Stimulated activated CD8-positive, alpha-beta memory T cell treated with anti-CD3 and anti-CD28 coated beads, Interleukin-12 subunit alpha, Interleukin-12 subunit beta, amount 100 ng/mL, for 1 hour (primary cell): ENCODE measurements at places on chromosomes 12 and 14.

- no peak for DNase-seq
These were observed 171.7 kb downstream of the SLC5A8 start for GRCh38 chr12:101038289-101038871.

- DNase-seq = no peak
These were observed 24.6 kb upstream of the SCARB1 start for GRCh38 chr12:124888260-124888659.

DNA sequence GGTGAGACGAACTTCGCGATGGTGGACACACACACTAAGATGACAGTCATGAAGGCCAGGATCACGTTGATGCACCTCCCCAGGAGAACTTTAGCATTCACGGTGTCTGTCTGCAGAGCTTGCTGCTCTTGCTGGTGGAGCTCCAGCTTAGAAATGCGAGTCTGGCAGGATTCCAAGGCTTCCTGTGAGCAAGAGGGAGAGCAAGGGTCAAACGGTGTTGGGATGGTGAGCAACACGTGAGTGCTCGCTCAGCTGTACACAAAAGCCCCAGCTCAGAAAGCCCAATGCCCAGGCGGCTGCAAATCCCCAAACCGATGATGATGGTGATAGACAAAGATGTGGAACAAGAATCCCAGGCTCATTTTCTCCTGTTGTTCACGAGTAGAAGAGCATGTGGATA lies 78.8 kb downstream of the TMCC3 start:
- DNase-seq = no peak

- no peak for DNase-seq
These were observed 88.0 kb downstream of the KIF21A start for GRCh38 chr12:39354955-39355354.

DNA sequence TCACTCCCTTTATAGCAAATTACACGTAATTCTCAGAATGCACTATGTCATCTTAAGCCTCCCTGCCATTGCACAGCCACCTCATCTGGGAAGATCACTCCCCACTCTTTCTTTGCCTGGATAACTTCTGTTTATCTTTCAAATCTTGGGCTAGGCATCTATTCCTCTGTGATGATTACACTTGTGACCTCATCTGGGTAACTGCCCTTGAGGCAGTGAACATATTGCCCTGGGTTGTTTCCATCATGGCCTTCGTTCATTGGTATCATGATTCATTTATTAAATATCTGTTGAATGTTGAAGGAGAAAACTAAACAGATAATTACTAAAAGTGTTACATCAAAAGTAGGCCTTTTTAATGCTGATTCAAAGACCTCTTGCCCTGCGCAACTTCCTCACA lies 26.2 kb upstream of the PDE3A start:
- no peak for DNase-seq

DNA sequence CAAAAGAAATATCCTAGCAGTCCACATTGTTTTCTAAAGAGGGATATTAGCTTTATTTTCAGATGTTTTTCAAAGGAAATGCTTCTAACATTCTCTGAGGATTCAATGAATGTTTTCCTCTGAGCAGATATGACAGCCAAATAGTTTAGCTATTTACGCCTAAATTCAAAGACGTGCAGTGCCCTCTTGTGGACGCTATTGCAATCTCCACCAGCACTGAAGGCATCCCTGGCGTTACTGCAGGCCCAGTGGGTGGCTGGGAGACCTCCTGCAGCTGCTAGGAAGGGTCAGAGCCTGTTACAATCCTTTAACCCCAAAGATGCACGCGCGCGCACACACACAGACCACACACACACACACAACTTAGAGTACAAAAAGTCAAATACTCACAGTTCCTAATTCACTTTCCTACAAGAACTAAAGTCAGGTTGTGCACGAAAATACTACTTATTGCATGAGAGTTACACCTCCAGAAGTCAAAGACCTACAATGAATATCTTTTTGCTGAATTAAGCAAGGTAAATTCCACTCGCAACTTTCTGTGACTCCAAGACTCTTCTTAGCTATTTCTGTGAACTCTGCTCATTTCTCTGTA lies 589.3 kb upstream of the TMEM132C start:
- no peak for DNase-seq

GRCh38 chr14:23665302-23666016 lies 29.3 kb downstream of the DHRS2 start:
- DNase-seq = no peak

GRCh38 chr14:89067293-89067972 lies 243.0 kb downstream of the TTC8 start:
- no peak for DNase-seq

- DNase-seq = no peak
These were observed 1.5 kb upstream of the TSPAN8 start for GRCh38 chr12:71159264-71159663.

DNA sequence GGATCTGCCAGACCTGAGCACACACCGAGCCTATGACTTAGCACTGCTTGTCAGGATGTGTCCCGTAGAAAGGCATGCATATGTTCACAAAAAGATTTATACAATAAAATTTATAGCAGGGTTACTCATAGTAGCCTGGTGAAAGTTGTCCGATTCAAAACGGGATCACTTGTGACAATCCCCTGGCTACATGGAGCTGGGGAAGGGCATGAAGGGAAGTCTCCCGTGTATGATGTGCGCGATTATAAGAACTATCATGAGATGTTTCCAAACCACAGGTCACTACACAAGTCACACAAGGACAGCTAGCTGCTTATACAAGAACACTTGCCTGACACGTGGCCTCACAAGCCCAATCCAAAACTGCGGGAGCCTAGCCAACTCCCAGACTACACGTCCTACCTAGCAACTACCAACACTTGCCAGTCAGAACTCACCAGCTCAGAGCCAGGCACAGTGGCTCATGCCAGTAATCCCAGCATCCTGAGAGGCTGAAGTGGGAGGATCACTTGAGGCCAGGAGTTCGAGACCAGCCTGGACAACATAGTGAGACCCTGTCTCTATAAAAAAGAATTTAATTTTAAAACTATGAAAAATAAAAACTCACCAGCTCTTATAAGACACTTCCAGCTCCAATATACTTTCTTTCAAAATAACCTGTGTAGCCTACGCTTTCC lies 7.5 kb upstream of the CDCA4 start:
- no peak for DNase-seq

DNA sequence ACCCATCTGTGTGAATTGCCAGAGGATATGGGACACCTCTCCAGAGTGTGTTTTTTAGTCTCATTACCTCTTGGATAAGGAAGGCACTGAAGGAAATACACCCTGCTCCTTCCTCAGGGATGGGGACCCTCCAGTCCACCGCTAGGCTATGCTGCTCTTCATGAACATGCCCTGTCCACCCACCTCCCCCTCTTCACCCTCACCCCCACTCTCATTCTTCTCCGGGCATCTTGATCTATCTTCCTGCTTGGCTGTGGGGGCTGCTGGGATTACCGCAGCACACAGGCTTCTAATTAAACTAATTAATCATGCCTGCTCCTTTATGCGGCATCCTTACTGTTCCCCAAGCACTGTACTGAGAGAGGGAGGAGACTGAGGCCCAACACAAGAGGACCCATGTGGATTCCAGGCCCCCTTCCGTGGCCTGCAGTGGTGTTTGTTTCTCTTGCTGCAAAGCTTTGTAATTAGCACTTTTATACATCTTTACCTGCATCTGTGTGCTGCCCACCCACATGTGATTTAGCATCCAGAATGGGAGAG lies 7.6 kb upstream of the PDE1B start:
- DNase-seq = no peak

GRCh38 chr12:121255433-121255832 lies 41.1 kb downstream of the CAMKK2 start:
- no peak for DNase-seq

GRCh38 chr12:30016540-30017055 lies 232.9 kb upstream of the TMTC1 start:
- no peak for DNase-seq

GRCh38 chr14:22984959-22985658 lies 2.8 kb upstream of the AJUBA start:
- no peak for DNase-seq

- no peak for DNase-seq
These were observed 160.6 kb downstream of the ZFP36L1 start for GRCh38 chr14:68632054-68632895.

- DNase-seq = no peak
These were observed 48.4 kb downstream of the LTBP2 start for GRCh38 chr14:74563586-74564159.

DNA sequence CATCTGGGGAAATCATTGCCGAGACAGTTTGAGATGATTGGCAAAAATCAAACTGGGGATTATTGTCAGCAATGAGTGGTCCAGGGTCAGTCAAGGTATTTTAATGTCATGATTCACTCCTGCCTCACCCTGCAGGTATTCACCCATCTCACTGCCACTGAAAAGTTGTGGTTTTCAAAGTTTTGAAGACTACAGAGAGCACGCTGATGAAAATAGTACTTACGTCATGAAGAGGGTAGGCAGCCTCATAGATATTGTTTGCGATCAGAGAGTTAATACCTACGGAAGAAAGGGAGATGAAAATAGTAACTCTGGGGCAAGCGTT lies 138.0 kb downstream of the ANO2 start:
- no peak for DNase-seq

DNA sequence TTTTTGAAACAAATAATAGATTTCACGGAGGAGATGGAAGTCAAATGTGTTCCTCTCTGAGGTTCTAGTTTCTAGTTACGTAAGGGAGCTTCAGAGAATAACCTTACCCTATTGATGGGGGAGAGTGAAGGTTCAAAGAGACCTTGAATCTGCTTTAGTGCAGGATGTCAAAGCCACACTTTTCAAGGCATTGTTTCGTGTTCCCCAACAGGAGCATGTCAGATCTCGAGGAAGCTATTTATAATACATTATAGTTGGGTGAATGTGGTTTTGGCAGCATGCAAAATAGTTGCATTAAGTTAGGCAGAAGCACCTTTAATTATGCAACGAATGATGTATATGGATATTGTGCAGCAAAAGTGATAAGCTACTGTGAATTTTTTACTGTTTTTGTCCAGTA lies 614.9 kb downstream of the SLC16A7 start:
- no peak for DNase-seq

DNA sequence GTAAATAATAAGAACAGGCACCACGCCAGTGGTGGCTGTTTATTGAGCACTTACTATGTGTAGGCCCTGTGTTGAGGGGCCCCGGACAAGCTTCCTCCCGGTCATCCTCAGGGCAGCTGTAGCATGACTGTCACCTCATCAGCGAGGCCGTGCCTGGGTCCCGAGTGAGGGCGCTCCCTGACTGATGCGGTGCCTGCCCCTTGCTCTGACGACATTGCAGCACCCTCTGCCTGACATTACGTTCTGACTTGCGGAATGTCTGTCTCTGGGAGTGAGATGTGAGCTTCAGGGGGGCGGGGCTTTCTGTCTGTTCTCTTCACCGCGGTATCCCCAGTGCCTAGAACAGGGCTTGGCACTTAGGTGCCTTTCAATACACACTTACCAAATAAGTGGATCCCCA lies 167.6 kb downstream of the RBM19 start:
- no peak for DNase-seq

DNA sequence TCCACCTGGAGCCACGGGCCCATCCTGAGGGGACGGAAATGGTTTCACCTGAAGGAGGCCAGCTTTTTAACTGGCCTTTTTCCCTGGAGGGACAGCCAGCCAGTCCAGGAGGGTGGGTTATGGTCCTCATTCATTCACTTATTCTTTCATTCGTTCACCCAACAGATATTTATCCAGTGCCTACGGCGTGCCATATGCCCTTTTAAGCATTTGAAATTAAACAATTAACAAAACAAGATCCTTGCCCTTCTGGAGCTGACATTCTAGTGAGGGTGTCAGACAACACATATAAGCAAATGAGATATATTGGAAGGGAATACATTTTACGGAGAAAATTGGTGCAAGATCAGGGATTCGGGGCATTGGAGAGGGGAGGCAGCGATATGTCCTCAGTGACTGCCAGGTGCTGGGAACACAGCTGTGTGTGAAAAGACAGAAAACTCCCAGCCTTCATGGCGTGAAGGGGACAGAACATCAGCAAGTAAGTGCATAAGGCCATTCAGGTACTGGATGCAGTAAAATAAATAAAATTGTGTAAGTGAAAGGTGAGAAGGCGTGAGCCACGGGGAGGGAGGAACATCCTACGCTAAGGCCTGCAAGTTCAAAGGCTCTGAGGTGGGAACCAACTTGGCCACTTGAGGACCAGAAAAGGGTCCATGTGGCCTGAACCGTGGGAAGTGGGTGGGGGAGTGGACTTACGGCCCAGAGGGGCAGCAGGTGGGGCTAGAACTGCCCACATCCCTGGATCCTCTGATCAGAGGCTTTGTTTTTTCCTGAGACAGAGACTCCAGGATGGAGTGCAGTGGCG lies 684 bp upstream of the ABCB9 start:
- no peak for DNase-seq

GRCh38 chr12:89927226-89927698 lies 218.6 kb upstream of the ATP2B1 start:
- DNase-seq = no peak

DNA sequence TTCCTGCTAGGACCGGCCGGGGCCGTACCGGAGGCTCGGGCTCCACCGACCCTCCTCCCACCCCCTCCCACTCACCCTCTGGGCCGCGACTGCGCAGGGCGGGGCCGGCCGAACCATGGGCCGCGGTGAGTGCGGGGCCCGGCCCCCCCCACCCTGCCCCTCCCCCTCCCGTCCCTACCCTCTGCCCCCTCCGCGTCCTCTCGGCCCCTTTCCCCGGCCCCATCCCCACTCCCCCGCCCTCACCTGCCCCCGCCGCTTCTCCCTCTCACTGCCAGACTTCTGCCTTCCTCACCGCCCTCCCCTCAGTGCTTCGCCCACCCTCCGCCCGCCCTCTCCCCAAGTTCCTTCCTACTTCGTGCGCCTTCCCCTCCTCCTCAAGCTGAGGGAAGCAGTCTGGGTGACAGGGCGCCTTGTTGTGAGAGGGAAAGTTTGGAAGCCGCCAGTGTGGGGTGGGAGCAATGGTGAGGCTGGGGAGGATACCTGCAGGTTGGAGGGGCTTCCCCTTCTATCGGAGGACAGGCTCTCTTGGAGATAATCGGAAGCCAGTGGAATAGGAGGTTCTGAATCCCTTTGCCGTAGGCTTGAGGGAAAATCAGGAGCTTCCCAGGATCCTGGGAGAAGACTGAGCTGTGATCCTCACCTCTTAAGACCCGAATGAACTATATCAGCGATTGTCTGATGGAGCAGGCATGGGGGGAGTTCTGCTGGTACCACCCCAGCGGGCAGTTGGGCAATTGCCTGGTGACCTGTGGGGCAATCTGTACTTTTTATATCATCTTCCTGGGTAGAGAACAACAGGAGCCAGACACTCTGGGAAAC lies 472 bp downstream of the MBD6 start:
- DNase-seq = no peak
